ENCODE measurements at places on chromosomes 7 and 10.

DNA sequence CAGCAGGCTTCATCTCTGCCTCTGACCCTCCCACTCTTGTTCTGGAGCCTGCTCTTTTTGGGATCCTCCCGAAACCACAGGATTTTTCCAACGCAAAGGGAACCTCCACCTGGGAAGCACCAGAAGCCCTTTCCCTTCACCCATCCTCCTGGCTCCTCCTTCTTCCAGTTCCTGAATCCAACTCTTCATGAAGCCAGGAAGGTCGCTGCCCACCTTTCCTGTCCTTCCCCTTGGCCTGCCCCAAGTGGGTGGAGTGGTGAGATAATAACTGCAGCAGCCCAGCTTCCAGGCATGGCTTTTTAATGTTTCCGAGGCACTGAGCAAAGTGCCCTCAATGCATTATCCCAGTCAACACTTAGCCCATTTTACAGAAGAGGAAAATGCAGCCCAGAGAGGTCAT is 70.8 kb upstream of the EEPD1 start:
- DNase-seq = no peak

- DNase-seq = no peak
Observed at GRCh38 chr7:47132471-47132870, 449.4 kb downstream of the TNS3 start.

DNA sequence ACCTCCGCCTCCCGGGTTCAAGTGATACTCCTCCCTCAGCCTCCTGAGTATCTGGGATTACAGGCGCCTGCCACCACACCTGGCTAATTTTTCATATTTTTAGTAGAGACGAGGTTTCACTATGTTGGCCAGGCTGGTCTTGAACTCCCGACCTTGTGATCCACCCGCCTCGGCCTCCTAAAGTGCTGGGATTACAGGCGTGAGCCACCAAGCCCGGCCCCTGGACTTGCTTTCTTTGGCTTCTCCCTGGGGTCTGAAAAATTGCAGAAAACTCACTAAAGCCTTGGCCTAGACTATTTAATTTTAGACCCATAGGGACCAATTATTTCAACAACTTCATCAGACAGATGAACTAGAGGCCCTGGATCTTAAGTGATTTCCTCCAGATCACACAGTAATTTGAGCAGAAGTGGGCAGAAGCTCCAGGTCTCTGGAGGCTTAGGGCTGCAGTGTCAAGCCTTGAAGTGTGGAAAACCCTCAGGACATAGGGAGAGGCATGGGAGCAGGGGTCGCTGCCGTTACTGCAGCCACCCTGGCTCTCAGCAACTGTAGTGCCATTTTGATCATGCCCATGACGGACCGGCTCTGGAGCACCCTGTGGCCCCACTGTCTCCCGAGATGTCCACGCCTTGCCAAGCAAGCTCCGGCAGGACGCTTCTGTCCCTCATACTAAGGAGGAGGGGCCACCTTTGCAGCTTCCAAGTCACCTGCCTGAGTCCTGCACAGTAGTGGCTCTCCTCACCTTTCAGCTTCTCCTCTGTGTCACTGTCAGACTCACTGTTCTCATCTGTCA is 72.4 kb downstream of the DENND2A start:
- no peak for DNase-seq

DNA sequence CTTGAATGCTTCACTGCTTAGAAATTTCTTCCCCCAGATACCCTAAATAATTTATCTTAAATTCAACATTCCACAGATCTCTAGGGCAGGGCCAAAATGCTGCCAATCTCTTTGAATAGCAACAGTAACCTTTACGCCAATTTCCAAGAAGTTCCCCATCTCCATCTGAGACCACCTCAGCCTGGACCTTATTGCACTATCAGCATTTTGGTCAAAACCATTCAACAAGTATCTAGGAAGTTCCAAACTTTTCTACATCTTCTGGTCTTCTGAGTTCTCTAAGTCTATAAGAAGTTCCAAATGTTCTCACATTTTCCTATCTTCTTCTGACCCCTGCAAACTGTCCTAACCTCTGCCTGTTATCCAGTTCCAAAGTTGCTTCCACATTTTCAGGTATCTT is 1306.9 kb upstream of the SORCS1 start:
- DNase-seq = no peak

DNA sequence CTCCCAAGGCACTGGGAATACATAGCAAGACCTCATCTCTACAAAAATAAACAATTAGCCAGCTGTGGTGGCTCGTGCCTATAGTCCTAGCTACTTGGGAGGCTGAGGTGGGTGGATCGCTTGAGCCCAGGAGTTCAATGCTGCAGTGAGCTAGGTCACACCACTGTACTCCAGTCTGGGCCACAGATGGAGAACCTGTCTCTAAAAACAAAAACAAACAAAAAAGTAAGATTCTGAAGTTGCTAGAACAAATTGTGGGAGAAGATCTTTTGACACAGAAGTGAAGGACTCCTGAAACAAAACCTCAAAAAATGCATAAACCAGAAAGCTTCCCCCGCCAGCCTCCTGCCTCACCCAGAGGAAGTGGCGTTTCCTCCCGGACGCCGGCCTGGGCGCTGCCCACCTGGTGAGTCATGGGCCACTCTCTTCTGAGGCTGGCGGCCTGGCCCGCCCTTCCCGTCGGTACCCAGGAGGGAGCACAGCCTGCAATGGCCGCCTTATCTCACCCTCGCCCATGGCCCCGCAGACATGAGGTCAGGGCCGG is 25.4 kb upstream of the ELN start:
- DNase-seq = peak; percentile 55

GRCh38 chr10:68406815-68407548 is at the start of gene RUFY2:
TSS of gene RUFY2 (minus strand) at chr10:68407277. CDS start at chr10:68407189, 88 bp downstream.
- DNase-seq = peak; percentile 14

DNA sequence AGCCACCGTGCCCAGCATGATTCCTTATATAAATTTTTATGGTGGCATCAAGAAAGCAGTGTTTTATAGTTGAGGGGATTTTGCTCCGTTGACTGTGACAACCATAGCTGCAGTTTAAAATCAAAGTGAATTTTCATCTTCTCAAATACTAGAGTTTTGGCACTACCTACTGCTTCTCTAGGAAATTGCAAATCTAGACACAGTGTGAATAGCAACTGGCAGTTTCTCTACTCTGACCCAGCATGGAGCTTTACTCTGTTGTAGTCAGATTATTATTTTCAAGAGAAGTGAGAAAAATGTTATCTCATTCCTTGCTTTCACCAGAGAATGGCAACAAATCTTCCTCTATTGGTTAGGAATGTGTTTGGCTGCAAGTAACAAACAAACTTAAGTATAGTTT is 22.9 kb downstream of the MCM10 start:
- no peak for DNase-seq

- no peak for DNase-seq
Observed at GRCh38 chr10:107803546-107803945, 639.0 kb upstream of the SORCS1 start.

DNA sequence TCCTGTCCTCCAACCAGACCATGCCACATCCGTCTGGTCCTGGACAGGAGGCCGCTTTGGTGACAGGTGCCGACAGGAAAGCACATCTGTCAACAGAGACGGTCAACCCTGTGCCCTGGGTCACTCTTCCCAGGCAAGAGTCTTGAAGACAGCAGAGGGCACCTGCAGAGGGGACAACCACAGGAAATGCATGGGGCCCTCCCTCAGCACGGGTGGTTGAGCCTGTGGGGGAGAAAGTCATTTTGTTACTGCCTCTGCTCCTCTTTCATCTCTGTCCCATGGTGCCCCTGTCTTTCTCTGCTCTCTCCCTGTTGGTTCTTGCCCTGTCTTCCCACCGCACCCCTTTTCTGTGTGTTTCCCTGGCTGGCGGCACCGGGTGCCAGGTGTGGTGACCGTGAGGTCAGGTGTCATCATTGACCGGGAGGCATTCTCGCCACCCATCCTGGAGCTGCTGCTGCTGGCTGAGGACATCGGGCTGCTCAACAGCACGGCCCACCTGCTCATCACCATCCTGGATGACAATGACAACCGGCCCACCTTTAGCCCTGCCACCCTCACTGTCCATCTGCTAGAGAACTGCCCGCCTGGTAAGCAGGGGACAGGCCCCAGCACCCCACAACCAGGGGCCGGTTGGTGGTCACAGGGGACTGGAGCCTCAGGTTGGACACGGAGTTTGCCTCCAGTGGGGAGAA is 17.6 kb upstream of the VSIR start:
- no peak for DNase-seq

DNA sequence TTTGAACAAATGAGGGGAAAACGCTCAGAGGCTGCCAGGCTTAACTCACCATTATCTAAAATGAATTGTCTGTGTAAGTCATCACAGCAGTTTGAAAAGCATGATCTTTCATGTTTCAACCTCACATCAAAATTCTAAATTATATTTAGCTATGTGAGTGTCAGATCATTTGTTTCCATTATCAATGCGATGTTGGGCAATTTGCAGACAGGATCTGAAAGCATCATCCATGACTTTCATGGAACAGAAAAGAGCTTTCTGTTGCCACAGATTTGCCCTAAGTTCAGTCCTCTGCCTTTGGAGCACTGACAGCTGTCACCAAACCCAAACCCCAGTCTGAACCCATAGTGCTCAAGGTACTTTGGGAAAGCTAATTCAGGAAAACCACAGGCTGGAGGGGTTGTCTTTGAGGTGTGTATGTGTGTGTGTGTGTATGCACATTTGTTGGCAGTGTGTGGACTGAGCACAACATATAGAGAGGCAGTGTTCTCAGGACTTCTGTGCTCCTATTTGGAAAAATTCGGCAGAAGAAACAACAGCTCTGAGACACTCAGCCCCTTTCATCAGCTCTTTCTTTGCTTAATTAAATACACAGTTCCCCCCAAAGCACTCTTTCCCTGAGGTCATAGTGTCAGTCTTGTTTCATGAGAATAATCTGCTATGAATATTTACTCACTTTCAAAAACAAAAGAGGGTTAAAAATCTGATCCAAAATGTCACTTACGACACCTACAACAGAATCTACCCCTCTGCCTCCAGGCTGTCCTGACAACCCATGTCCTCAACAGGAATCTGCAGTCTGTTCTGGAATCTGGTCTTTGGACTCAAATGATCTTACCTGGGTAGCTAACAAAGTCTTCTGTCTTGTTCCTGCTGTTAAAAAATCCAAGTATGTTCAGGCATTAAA is 188.5 kb upstream of the KLF14 start:
- DNase-seq = no peak

- DNase-seq = no peak
Observed at GRCh38 chr7:95105627-95106026, 198.2 kb downstream of the PPP1R9A start.

GRCh38 chr7:47218378-47219176 is 363.3 kb downstream of the TNS3 start:
- peak; percentile 73 for DNase-seq

- DNase-seq = no peak
Observed at GRCh38 chr7:38658921-38659320, 27.7 kb upstream of the AMPH start.

DNA sequence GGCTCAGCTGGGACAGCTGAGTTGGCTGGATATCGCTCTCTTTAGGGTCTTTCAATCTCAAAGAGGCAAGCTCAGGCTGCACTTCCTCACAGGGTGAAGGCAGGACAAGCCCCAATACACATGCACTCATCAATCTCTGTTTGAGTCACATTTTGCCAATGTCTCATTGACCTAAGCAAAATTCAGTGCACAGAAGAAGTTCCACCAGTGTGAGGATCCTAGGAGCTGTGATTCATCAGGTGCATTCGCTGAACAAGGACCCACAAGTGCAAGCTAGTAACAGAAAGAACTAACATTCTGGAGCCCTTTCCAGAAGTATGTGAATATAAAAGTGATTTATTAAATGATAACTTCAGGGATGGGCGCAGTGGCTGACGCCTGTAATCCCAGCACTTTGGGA is 477.2 kb downstream of the GPAM start:
- no peak for DNase-seq

GRCh38 chr10:121596689-121597503 is 1.3 kb downstream of the FGFR2 start:
- DNase-seq = no peak

DNA sequence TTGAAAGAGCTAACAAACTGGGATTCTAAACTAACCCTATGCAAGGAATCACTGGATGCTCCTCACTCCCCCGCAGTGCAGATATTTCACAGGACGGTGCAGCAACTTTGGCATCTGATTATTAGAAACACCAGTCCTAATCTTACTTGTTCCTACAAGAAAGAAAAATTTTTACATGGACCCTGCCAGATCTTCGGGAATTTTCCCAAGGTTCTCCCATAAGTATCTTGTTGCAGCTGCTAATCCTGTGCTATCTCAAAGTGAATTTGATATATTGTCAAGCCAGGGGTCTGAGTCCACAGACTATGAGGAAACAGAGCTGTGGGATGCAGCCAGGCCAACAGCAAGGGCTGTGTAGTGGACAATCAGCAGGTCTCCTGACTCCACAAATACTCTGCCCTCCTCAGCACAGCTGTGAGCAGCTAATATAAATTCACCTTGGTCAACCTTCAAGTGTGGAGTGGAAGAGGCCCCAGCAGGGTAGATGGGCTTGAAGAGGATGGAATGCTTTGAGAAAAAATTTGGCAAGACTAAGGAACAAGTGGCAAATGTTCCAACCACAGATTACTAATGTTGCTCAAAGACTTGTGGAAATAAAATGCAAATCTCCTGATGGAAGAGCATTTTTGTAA is 25.6 kb downstream of the VSTM4 start:
- no peak for DNase-seq
